CD4-positive, alpha-beta T cell treated with Interleukin-4 for 4 hours (primary cell): ENCODE measurements at places on chromosomes 6 and 20.

GRCh38 chr20:10951216-10951615 is 277.4 kb upstream of the JAG1 start:
- no peak for DNase-seq

DNA sequence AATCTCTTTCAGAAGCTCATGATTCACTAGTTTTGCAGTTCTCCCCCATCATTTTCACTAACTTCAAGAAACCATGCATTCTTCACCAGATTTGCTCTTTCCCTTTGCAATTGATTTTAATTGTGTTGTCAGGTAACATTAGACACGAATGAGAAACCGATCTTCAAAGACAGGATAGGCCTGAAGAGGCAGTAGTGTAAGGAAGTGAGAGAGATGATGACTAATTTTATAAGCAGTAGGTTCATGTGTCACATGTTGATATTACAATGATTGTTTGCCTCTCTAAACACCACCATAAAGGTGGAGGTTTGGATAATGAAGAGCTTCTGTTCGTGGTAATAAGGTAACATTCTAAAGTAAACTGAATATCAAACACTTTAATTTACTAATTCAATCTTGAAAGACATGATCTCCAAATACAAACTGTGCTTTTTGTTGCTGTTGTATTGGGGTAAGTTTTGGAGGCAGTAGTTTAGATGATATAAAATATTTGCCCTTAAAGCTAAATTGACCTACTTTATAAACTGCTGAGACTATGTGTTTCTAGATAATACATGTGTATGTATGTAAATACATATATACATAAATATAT is 207.2 kb downstream of the PHACTR1 start:
- no peak for DNase-seq

GRCh38 chr6:90458353-90459224 is 128.3 kb downstream of the MAP3K7 start:
- DNase-seq, result peak; percentile 94

- no peak for DNase-seq
Measured at GRCh38 chr6:1226277-1227099, 85.4 kb upstream of the FOXQ1 start.

DNA sequence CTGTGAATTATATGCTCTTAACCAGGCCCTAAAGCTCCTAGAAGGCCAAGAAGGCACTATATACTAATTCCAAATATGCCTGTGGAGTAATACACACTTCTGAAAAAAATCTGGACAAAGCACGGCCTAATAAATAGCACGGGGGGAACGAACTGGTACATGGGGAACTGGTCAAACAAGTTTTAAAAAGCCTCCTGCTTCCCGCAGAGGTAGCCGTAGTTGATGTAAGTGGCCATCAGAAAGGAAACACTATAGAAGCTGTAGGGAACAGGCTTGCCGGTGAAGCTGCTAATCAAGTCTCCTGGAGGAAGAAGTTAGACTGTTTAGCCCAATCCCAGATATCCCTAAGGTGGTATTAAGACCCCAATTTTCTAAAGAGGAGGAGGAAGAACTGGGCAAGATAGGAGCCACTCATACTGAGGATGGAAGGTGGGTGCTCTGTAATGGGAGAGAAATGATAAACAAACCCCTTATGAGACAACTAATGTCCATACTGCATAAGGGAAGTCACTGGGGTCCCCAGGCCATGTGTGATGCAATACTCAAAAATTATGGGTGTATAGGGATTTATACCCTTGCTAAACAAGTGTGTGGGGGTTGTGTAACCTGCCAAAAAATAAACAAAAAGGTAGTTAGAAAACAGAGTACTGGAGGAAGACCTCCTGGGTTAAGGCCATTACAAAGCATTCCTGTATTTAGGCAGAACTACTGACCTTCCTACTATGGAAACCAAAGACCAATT is 27.1 kb upstream of the ZNF318 start:
- no peak for DNase-seq

DNA sequence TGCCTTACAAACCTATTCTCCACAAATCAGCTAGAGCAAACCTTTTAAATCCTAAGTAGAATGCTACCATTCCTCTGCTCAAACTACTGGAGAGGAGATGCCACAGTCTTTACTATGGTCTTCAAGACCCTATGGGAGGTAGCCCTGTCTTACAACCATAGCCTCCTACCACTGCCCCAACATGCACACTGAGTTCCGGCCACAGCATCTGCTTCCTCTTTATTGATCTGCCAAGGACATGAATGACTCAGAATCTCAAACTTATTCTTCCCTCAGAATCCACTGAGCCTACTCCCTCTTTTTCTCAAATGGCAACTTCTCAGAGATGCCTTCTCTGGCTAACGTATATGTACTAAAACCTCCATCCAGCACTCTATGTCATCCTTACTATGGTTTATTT is 12.2 kb upstream of the ANKEF1 start:
- DNase-seq, result no peak

DNA sequence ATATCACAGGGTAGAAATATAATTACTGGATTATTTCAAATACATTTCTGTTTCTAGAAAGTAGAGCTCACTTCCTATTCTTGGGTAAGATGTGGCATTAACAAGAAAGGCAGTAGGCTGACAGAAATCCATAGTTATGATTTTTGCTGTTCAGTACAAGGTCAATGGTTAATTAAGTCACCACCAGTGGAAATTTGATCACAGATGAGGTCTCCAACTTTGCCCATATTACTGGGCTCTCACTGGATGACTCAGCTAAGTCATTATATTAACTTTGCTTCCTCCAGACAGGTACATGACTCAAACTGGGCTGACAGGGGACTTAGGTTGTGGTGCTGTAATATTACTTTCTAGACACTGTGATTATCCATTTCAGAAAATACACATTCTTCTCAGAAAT is 212.4 kb downstream of the GRIK2 start:
- DNase-seq, result no peak
